ENCODE measurements at places on chromosomes 2 and 18. TPM values are rescaled to one million over a fixed set of nuclear protein-coding genes. Genes with fewer than 3 reads are reported as not detected.

- H3K36me3 ChIP-seq: no peaks in the 10 kb centered on the region
- no peak overlapping the region for H3K4me3 ChIP-seq
- no peak overlapping the region for H3K27ac ChIP-seq
- DNase-seq: no peak
These were observed 345.4 kb downstream of the TDRD15 start for GRCh38 chr2:21469158-21469557.

- no peak overlapping the region for H3K27ac ChIP-seq
- peaks cover 7% of the 10 kb centered on the region for H3K4me1 ChIP-seq
- peaks cover 9% of the 10 kb centered on the region for H3K27me3 ChIP-seq
- DNase-seq: no peak
These were observed 102.2 kb upstream of the TAF1B start for GRCh38 chr2:9741110-9741509.

- no peaks in the 10 kb centered on the region for H3K36me3 ChIP-seq
- no peak overlapping the region for H3K27ac ChIP-seq
- no peaks in the 10 kb centered on the region for H3K27me3 ChIP-seq
- DNase-seq: no peak
- H3K4me1 ChIP-seq: no peaks in the 10 kb centered on the region
These were observed 690.3 kb downstream of the MBD2 start for GRCh38 chr18:53534203-53534602.

GRCh38 chr2:64632835-64633819 lies 20.6 kb downstream of the SERTAD2 start:
- no peak overlapping the region for H3K4me3 ChIP-seq
- peaks cover 42% of the 10 kb centered on the region for H3K4me1 ChIP-seq
- DNase-seq: no peak
- peaks cover 63% of the 10 kb centered on the region for H3K36me3 ChIP-seq
- peak overlapping the region; percentile 62 for H3K27ac ChIP-seq

GRCh38 chr2:104889960-104890684 lies 36.2 kb downstream of the POU3F3 start:
- H3K36me3 ChIP-seq: no peaks in the 10 kb centered on the region
- H3K4me1 ChIP-seq: peaks cover 35% of the 10 kb centered on the region
- H3K27ac ChIP-seq: no peak overlapping the region
- no peak for DNase-seq
- no peak overlapping the region for H3K4me3 ChIP-seq
- H3K27me3 ChIP-seq: peaks cover 7% of the 10 kb centered on the region

- no peaks in the 10 kb centered on the region for H3K27me3 ChIP-seq
- H3K27ac ChIP-seq: no peak overlapping the region
- H3K36me3 ChIP-seq: peaks cover 62% of the 10 kb centered on the region
- peaks cover 2% of the 10 kb centered on the region for H3K4me1 ChIP-seq
- no peak overlapping the region for H3K4me3 ChIP-seq
- no peak for DNase-seq
These were observed 31.0 kb downstream of the GYPC start for GRCh38 chr2:126686841-126687485.

DNA sequence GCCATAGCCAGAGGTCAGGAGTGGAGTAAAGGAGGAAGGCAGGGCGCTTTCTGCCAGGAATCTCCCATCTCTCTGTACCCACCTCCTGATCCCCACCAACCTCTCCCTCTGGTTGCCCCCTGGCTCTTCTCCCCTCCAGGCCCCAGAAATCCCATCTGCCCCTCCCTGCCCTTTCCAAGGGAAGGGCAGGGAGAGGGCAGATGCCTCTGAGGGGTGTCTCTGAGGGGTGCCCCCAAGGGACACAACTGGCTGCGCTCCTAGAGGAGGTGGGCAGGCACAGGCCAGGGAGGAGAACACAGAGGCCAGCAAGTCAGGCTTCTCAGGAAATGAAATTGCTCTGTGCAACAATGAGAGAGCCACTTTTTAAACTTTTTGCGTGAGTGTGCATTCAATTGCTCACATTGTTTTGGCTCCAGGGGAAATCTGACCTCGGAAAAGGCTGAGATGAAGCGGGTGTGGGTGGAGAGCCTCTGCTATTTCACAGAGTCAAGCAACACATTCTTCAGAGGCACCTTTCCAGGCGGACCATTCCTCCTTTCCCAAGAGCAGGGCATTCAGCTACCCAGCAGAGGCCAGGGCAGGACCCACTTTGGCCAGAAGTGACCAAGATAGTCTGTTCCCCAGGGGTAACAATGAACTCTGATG lies 125.5 kb downstream of the SMAD7 start:
- peaks cover 8% of the 10 kb centered on the region for H3K27me3 ChIP-seq
- H3K27ac ChIP-seq: no peak overlapping the region
- H3K36me3 ChIP-seq: no peaks in the 10 kb centered on the region
- H3K4me3 ChIP-seq: no peak overlapping the region
- peak; percentile 2 for DNase-seq
- H3K4me1 ChIP-seq: peaks cover 16% of the 10 kb centered on the region

GRCh38 chr2:96506016-96506906 lies 1.1 kb upstream of the NEURL3 start:
- DNase-seq: no peak
- no peak overlapping the region for H3K4me3 ChIP-seq
- H3K36me3 ChIP-seq: no peaks in the 10 kb centered on the region
- H3K27me3 ChIP-seq: peaks cover 7% of the 10 kb centered on the region
- peaks cover 40% of the 10 kb centered on the region for H3K4me1 ChIP-seq
- H3K27ac ChIP-seq: no peak overlapping the region

DNA sequence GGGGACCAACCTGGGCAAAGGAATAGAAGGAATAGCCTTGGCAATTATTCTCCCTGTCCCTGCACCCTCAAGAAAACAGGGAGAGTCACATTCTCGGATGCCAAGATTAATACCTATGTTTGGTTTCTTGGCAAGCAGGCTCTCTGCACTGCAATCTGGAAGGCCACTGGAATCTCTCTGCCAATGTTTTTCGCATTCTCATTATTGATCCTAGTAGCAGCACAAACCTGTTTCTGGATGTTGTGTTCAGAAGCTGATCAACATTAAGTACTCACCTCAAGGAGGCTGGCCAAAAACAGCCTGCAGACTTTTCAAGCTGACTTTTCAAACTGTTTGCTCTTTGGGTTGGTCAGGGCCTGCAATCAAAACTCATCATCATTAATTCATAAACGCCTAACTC lies 62.2 kb downstream of the CLHC1 start:
- no peaks in the 10 kb centered on the region for H3K36me3 ChIP-seq
- no peak for DNase-seq
- H3K27ac ChIP-seq: no peak overlapping the region
- no peak overlapping the region for H3K4me3 ChIP-seq
- H3K27me3 ChIP-seq: no peaks in the 10 kb centered on the region

- no peaks in the 10 kb centered on the region for H3K27me3 ChIP-seq
- no peak for DNase-seq
- no peak overlapping the region for H3K27ac ChIP-seq
- peaks cover 71% of the 10 kb centered on the region for H3K36me3 ChIP-seq
- H3K4me1 ChIP-seq: peaks cover 3% of the 10 kb centered on the region
- no peak overlapping the region for H3K4me3 ChIP-seq
These were observed 15.4 kb downstream of the SLC35F5 start for GRCh38 chr2:113741091-113741490.

GRCh38 chr2:238939074-238939473 lies 91.2 kb downstream of the TWIST2 start:
- H3K4me1 ChIP-seq: no peaks in the 10 kb centered on the region
- no peak for DNase-seq
- no peak overlapping the region for H3K27ac ChIP-seq
- H3K4me3 ChIP-seq: no peak overlapping the region

DNA sequence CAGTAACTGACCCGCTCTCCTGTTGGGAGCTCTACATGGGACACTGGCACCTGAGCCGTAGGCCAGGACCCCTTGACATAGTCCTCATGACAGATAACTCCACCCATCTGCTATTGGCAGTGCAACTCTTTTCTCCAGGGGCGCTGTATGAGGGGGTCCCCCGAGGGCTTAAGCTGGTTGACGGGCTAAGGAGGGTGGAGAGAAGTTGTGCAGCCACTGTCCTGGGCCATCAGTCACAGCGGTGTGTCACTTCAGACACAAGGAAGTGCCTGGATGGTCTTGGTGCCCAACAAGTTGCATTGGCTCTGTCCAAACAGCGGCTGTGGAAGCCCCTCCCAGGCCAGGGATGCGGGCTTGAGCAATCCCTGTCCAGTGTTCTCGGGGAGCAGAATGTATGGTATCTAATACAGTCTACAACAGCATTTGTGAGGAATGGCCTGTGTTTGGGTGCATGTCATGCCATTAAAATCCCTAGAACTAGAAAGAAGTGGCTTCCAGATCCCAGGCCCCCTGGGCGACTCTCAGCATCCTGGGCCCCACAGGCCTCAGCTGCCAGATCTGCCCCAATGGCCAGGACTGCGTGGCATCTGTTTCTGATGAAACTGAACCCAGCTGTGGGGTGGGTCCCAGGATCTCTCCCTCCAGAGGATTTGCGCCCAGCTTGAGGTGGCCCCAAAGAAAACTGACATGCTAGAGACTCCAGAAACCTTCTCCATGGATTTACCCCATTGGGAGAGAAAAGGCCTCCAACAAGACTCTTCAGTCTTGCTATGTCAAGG lies 23.3 kb downstream of the TTC32 start:
- H3K4me1 ChIP-seq: peaks cover 21% of the 10 kb centered on the region
- no peak overlapping the region for H3K4me3 ChIP-seq
- peaks cover 23% of the 10 kb centered on the region for H3K36me3 ChIP-seq

DNA sequence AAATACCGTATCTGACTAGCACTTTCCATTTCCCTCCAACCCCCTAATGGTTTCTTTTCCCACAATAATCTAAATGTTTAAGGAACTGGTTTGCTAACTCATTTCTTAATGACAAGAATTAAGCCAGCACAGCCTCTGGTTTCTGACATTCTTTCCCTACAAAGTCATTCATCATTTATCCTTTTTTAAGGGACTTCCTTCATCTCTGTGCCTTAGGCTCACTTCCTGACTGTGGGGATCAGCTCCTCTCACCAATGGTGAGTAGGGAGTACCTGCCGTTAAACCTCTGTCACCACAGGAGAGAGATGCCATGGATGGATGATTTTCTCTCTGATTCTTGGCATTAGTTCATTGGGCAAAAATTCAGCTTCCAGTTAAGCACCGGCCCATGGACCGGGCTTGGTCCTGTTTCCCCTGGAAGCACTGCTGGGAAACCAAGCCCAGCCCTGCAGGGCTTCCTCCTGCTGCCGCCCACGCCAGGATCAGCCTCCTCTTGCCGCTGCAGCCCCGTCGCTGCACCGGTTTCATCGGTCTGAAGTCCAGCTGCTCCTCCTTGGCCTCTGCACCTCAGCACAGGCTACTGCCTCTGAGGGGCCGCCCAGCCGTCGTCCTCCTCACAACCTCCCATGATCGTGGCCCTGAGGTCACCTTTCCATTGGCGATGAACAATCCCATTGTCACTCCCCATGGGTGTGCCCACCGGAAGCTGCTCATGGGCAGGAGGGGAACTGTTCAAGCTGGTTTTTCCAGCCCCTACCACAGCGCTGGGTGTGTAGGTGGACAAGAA lies 64.0 kb upstream of the ZNF516 start:
- no peak for DNase-seq
- no peaks in the 10 kb centered on the region for H3K4me1 ChIP-seq
- H3K36me3 ChIP-seq: no peaks in the 10 kb centered on the region
- no peak overlapping the region for H3K27ac ChIP-seq

DNA sequence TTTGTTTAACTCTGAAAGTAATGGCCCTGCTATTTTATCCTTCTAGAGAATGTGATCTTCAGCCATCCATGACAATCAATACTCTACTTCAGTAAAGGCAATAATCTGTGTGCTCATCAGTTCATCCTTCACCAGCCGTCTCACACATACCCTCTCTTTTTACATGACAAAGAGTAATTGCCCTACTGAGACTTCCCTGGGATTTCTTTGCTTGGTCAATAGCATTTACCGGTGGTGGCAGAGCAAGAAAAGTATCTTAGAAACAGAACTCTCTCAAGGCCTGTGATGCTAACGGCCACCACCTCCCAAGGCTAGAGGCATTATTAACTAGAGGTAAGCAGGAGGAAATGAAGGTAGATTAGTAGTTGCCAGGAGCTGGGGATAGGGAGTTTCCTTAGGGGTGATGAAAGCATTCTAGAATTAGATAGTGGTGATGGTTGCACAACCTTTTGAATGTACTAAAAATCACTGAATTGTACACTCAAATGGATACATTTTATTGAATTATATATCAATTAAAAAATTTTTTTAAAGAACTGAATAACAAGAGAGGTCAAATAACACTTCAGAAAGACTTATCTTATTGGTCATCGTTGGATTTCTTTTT lies 57.9 kb upstream of the EPC2 start:
- H3K4me3 ChIP-seq: no peak overlapping the region
- DNase-seq: no peak
- H3K36me3 ChIP-seq: no peaks in the 10 kb centered on the region
- H3K27me3 ChIP-seq: peaks cover 2% of the 10 kb centered on the region

DNA sequence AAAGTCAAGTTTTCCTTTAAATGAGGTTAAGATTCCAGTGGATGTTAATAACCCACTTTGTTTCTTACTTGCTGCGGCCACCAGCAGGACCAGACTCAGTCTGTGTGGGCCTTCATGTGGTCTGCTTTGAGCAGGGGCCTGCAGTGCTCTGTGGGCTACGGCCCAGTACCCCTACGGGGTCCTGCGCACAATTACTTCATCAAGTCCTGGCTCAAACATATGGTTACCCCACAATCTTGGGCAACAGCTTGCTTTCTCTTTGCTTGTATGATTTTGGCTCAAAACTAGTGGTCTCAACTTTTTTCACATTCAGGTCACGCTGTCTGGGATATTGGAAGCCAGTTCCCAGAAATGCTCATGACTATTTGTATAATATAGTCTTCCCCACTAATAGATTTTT lies 64.2 kb downstream of the PTPN2 start:
- no peak overlapping the region for H3K4me3 ChIP-seq
- H3K27ac ChIP-seq: peak overlapping the region; percentile 6
- H3K27me3 ChIP-seq: no peaks in the 10 kb centered on the region
- no peak for DNase-seq
- peaks cover 70% of the 10 kb centered on the region for H3K36me3 ChIP-seq
- H3K4me1 ChIP-seq: no peaks in the 10 kb centered on the region

DNA sequence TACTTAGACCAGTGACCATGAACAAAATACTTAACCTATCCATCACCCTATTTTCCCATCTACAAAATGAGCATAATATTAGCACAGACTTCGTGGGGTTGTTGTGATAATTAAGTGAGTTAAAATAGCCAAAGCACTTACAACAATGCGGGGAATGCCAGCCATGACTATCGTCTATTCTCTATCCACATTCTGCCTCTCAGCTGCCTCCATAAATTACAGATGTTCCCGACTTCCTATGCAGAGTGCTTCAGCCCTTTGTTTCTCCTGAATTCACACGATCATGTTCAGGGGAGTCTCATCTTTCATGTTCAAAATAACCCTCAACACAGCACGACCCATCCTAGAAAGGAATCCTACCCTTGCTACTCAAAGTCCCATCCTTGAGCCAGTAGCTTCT lies 211.6 kb downstream of the EN1 start:
- H3K4me3 ChIP-seq: no peak overlapping the region
- H3K4me1 ChIP-seq: no peaks in the 10 kb centered on the region
- peaks cover 1% of the 10 kb centered on the region for H3K27me3 ChIP-seq
- H3K27ac ChIP-seq: no peak overlapping the region
- no peak for DNase-seq

The RPRD1A gene
- 47.6 TPM for total RNA-seq

The ASAP2 gene
- not detected for total RNA-seq

The FOXI3 gene
- total RNA-seq: not detected

The HOXD1 gene
- total RNA-seq: not detected

The CDH7 gene
- not detected for total RNA-seq

The RFX8 gene
- not detected for total RNA-seq

The LYPD6B gene
- total RNA-seq: 1.4 TPM

The ELOA2 gene
- total RNA-seq: not detected

The DBI gene
- total RNA-seq: 112 TPM

The RAB3GAP1 gene
- total RNA-seq: 51.0 TPM

The MEIS1 gene
- not detected for total RNA-seq
